NT2/D1 (cell line): ENCODE measurements at places on chromosomes 5 and 9.

GRCh38 chr9:6598249-6598725 is 47.2 kb downstream of the GLDC start:
- DNase-seq, result no peak

- DNase-seq, result no peak
Observed at GRCh38 chr9:110555551-110556331, 23.8 kb downstream of the SVEP1 start.

GRCh38 chr5:44949687-44950086 is 140.9 kb downstream of the MRPS30 start:
- DNase-seq, result no peak

DNA sequence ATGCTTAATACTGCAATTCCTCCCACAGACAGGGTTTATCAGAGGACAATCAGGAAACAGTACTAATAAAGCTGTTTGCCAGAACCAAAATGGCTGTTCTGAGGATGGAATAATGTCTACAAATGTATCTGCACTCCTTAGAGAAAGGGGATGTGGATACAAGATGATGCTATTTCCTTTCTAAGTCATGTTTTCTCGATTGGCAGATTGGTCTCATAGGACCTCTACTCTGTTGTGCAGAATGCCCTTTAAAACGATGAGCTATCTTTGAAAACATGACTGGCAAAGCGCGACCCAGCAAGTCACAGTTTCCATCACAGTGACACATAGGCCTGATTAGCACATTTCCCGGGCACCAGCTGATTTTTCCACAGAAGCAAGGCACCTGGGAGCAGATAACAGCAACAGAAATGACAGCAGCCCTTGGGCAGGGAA is 54.0 kb downstream of the AOPEP start:
- DNase-seq, result no peak

GRCh38 chr5:140548300-140548688 is 832 bp downstream of the EIF4EBP3 start:
- DNase-seq, result no peak

GRCh38 chr5:160020964-160021363 is 12.0 kb downstream of the TTC1 start:
- no peak for DNase-seq

- no peak for DNase-seq
Observed at GRCh38 chr9:92617195-92617813, 52.6 kb downstream of the IPPK start.

DNA sequence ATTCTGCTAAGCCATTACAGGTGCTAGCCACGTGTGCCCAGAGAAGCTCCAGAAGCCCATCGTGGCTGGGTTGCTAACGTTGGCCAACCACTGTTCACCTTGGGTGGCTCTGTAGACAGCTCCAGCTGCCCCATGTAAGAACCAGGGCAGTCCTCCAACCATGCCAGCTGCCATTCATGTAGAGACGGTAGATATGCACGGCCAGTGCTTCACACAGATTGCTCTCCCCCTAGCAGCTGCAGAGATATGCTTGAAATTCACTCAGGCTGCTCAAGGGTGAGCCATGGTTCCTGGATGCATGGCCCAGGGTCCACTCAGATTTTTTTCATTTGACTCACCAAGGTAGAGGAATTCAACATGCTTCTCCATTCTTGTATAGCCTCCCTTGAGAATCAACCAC is 31.0 kb downstream of the GADD45G start:
- DNase-seq, result no peak

DNA sequence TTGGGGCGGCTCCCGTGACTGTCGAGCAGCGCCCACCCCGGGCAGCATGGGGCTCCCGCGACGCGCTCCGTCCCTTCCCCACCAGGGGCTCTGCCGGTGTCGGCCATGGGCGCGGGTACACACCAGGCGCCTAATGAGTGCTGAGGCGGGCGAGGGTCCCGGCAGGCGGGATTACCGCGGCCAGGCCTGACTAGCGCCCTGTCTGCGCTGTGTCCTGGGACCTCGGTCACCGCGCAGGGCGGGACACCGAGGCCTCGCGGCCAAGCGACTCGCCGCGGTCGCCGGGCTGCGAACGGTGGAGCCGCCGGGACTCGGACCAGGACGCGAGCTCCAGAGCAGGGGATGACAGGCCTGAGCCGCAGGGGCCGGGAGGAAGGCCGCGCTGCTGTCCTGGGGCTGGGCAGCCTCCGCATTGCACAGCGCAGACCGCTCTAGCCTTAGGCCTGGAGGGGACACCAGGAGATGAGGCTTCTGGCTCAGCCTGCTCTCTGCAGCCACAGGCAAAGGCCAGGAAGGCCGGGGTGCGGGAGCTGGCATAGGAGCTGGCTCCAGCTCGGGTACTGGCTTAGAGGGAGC is 14.1 kb downstream of the LCN10 start:
- DNase-seq, result no peak

GRCh38 chr5:24365406-24365805 is 279.4 kb downstream of the CDH10 start:
- DNase-seq, result no peak

DNA sequence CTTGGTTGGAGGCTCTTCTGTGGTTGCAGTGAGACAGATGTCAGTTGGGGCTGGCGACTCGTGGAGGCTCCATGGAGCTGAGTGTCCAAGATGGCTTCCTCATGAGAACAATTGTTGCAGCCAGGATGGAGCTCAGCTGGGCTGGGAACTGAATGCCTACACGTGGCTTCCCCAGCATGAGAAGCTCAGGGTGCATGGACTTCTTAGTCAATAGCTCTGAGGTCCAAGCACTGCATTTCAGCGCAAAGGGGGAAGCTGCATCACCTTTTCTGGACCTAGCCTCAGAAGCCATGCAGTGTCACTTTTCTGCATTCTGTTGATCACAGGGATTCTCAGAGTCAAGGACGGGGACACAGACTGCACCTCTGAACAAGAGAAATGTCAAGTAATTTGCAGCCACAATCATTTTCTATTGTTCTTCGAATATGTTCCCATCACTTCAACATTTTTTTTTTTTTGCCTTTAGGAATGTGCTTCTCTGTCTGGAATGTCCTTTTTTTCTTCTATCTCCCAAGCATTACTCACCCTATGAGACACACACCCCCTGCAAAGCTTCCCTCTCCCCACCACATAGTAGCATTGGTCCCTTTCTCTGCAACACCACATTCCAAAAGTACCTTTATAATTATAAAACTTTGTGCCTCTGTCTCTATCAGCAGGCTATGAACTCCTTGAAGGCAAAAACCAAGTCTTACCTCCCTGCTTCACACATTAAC is 57.5 kb upstream of the STK32A start:
- DNase-seq, result no peak

DNA sequence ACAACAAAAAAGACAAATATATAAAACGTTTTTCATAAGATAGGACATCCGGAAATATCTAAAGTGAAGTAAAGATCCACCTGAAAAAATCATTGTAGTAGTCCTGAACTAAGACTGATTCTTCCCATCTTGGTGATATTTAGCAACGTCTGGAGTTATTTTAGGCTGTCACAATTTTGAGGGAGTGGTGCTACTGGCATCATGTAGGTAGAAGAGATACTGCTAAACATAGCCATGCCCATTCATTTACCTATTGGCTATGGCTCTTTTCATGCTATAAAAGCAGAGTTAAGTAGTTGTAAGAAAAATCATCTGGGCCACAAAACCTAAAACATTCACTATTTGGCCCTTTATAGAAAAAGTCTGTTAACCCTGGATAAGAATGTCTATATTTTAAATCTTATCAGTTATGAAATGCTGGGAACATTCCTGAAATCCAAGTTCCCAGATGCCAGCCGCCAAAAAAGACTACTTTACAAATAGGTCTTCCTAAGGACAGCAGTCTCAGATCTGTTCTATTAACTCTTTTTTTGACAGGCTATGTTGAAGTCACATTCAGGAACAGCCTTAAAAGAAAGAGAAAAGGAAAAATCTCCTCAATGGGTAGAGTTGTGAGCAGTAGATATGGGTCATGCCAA is 27.0 kb downstream of the RAPGEF6 start:
- no peak for DNase-seq

GRCh38 chr9:123283048-123283408 is 14.6 kb upstream of the STRBP start:
- DNase-seq, result no peak

DNA sequence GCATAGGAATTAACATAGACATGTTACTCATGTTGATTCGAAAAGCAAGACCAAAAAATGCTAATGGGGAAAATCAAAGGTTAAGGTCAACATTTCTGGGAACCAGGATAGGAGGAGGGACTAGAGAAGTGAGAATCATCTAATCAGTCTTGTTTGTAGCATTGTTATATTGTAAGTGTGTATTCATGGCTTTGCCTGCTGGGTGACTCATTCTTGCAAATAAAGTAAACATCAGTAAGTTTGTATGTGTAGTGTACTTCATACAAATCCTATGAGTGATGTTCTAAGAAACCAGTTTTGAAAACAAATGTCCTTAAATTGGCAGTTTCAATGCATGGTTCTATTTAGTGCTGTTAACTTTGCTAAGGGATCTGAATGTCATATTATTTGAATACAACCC is 79.0 kb upstream of the TMEM252 start:
- no peak for DNase-seq

- DNase-seq, result no peak
Observed at GRCh38 chr9:13410566-13411031, 131.1 kb upstream of the MPDZ start.

- peak; percentile 43 for DNase-seq
Observed at GRCh38 chr5:42057254-42057690, 132.2 kb downstream of the FBXO4 start.

DNA sequence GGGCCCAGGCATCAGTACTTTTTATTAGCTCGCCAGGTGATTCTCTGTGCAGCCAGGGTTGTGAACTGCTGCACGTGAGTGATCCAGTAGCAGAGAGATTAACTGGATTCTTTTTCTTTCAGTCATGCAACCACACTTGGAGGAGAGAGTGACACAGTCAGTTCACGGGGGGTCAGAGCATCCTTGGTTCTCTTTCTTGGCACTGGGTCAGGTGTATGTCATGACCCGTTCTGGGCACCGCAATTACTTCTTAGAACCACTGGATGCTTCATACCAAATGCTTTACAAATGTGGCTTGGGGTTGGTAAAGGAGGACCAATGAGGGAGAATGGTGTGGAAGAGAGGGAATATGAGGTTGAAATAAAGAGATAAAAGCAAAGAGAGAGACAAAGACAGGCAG is 368.7 kb downstream of the MLLT3 start:
- DNase-seq, result no peak

DNA sequence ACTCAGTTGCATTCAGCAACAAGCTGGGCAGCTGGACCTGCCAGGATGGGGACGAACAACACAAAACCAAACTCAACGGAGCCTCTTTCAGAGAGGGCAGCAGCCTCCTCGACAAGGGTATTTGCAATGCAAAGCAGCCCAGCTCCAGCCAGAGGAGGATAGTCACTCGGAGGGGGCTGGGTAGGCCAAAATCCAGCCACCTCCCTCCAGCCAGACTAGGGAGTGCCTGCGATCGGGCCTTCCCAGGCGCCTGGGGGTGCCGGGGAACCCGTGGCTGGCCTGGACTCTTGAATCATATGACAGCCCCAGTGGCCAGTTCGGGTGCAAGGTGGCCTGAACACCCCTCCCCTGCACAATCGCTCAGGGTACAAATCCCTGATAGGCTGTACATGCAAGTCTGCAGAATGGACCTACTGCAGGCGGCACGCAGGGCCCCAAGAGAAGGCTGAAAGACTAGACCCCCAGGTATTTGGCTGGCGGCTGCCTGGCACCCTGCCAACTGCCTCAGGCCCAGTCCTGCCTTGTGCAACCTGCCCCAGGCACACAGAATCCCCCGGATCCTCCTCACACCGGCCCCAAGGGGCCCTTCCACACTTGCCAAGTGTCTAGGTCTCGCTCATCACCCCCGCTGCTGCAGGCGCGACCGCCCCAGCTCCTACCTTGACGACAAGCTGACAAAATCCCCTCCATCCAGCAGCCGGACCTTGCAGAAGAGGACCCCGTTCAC is 1.3 kb downstream of the EEIG1 start:
- DNase-seq, result no peak

- no peak for DNase-seq
Observed at GRCh38 chr5:115402822-115403577, 106.5 kb upstream of the CCDC112 start.

- no peak for DNase-seq
Observed at GRCh38 chr9:130234340-130235260, 31.0 kb upstream of the HMCN2 start.

DNA sequence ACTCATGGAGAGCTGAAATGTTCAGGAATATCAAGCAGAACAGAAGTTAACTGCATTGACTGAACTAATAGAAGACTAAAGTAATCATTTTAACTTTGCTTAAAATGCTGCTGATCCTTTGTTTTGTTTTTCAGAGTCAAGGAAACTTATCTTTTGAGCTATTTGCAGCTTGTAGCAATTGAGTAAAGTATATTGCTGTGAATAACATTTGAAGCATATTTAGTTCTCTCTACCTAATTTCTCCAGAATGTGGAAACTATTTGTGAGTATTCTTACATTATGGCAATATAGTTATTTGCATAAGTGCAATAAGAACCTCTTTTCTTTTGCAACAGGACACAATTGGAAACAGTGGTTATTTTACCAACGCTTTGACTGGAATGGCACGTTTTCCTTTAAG is 5.3 kb upstream of the SOX30 start:
- DNase-seq, result no peak

GRCh38 chr9:20319241-20319640 is 303.1 kb downstream of the MLLT3 start:
- no peak for DNase-seq

DNA sequence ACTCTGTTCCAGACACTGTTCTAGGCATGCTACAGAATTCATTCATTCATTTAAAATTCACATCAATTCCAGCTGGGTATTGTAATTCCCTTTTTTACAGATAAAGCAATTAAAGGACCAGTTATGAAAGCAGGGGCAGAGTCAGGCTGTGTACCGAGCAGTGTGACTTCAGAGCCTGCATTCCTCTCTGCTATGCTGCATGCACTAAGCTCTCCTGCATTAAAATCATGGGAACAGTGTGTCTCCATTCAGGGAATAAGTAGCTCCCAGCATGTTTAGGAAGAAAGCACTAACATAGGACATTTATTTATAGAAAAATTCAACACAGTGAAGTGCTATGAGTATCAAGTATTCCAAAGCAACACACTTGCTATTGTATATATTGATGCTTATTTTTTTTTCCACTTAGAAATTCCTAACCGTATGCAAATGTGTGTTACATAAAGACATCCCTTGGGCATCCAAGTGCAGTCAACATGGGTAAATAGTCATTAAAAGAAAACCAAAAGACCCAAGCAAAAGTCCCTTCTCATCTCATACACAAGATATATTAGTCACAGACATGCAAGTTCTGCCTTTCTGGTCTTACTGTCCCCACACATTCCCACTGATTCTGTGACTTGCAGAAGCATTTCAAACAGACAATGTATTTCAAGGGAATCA is 173.7 kb downstream of the GABRB2 start:
- DNase-seq, result no peak

- no peak for DNase-seq
Observed at GRCh38 chr5:33261305-33261704, 179.5 kb upstream of the TARS1 start.

DNA sequence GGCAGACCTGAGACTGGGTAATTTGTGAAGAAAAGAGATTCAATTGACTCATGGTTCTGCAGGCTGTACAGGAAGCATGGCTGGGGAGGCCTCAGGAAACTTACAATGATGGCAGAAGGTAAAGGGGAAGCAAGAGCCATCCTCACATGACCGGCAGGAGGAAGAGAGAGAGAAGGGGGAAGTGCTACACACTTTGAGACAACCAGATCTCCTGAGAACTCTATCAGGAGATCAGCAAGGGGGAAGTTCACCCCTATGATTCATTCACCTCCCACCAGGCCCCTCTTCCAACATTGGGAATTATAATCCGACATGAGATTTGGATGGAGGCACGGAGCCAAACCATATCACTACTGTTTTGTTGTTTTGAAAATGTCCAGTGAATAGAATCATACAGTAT is 110.2 kb downstream of the DAPK1 start:
- no peak for DNase-seq

- peak; percentile 30 for DNase-seq
Observed at GRCh38 chr5:35938568-35939227, at the start of gene CAPSL. Gene CAPSL (minus strand): TSS chr5:35938622. CDS start chr5:35921120, 17,502 bp downstream.
